Lung (tissue), 17 donors: ENCODE measurements at places on chromosomes 12 and 14. TPM values are rescaled to one million over a fixed set of nuclear protein-coding genes. Genes with fewer than 3 reads are reported as not detected.

DNA sequence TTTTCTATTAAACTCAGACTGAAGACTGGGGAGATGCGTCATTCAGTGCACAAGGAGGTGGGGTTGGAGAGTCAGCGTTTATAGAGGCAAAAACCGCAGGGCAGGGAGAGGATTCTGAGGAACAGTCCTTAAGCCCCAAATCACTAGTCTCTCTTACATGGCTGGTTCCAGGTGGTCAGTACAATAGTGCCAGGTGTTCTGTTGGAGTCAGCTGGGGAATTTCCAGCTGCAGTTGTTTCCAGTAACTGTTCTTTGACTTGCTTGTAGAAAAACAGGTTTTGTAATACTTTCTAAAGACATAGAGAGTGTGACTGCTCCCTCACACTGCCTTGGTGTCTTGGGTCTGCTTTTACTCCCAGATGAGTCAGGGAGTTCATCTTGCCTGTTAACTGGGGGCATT lies 192.2 kb downstream of the TMTC3 start:
- H3K4me1 ChIP-seq = peaks cover 4% of the 10 kb centered on the region
- no peaks in the 10 kb centered on the region for H3K36me3 ChIP-seq
- H3K4me3 ChIP-seq = no peak overlapping the region
- H3K27ac ChIP-seq = no peak overlapping the region

DNA sequence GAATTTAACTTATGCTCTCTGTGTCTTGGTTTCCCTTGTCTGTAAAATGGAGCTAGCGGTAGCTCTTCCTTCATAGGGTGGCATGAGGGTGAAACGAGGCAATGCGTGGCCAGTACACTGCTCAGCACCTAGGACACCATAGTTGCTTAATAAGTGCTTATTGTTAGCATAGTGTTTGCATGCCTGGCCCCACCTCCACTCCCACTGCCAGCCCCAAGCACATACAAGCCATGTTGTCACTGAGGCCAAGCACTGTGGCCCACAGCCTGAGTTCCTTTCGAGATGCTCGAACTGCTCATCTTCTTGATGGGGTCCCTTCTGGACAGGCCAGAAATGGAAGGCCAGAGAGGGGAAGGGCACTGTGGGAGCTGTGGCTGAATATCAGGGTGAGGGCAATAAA lies 839 bp downstream of the FICD start:
- no peaks in the 10 kb centered on the region for H3K36me3 ChIP-seq
- H3K4me1 ChIP-seq = peaks cover 3% of the 10 kb centered on the region
- H3K4me3 ChIP-seq = peak overlapping the region; percentile 89
- H3K27me3 ChIP-seq = no peaks in the 10 kb centered on the region
- no peak overlapping the region for H3K27ac ChIP-seq
- DNase-seq = no peak

GRCh38 chr14:104359301-104359968 lies 220.1 kb upstream of the C14orf180 start:
- H3K27me3 ChIP-seq = no peaks in the 10 kb centered on the region
- H3K4me1 ChIP-seq = peaks cover 6% of the 10 kb centered on the region
- DNase-seq = no peak
- no peaks in the 10 kb centered on the region for H3K36me3 ChIP-seq
- no peak overlapping the region for H3K27ac ChIP-seq

Gene KRT72
- 0.14 TPM for polyA plus RNA-seq

DNA sequence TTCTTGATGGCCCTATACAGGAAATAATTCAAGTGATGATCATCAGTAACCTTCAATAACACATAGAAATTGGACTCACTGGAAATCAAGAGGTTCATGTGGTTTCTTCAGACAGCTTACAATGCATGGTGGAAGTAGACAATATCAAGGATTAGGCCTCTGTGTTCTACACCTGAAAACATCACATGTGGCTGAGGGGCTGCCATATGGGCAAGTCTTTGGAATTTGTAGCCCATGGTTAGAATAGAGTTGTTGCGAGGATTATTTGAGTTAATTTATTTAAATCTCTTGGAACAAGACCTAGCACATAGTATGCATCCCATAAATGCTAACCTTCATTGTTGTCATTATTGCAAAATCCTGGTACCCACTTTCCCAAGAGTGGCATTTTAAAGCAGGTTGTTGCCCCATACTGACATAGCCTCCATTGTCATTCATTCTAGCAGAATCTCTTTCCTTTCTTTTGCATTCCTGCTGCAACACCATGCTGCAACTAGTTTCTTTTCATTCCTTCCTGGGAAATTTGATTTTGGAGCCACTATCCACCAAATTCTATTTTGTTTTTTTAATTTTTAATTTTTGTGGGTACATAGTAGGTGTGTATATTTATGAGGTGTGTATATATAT lies 352.7 kb upstream of the NAV3 start:
- no peak overlapping the region for H3K4me3 ChIP-seq
- no peak overlapping the region for H3K27ac ChIP-seq
- no peaks in the 10 kb centered on the region for H3K27me3 ChIP-seq
- DNase-seq = no peak

Gene RSRC2
- 43.3 TPM for polyA plus RNA-seq

DNA sequence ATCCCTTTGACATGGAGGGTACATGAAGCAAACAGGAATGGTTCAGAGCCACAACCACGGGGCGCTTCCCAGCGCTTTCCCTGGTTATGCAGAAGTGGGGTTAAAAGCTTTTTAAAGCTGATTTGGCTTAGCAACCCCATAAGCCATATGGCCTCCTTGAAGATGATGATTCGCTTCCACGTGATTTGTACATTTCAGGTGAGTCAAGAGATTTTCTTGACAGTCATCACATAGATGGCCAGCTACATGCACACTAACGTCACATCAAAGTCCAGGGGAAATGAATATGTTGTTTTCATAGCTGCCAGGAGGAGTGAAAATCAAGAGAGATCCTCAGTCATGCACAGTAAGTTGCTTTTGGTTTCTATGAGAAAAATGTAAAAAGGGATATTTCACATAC lies 309.7 kb downstream of the TMEM132D start:
- DNase-seq = no peak
- no peaks in the 10 kb centered on the region for H3K36me3 ChIP-seq
- no peak overlapping the region for H3K27ac ChIP-seq

GRCh38 chr14:59870277-59871165 lies at the start of gene RTN1:
TSS of gene RTN1 (minus strand) at chr14:59870776. CDS start at chr14:59870630, 146 bp downstream.
- DNase-seq = peak; percentile 81
- H3K27me3 ChIP-seq = peaks cover 2% of the 10 kb centered on the region
- peaks cover 8% of the 10 kb centered on the region for H3K4me1 ChIP-seq

DNA sequence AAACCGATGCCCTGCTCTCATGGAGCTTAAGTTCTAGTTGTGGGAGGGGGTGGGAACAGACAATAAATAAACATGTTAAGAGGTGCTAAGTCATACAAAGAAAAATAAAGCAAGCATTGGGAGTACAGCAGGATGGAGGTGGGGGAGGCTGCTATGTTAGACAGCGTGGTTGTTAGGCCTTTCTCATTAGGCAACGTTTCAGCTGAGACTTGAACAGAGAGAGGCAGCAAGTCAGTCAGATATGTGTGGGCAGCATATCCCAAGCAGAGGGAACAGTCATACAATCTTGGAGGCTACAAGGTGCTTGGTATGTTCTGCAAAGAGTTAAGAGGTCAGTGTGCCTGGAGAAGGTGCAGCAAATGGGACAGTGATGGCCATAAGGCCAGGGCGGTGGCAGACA lies 97.7 kb upstream of the CCDC196 start:
- no peaks in the 10 kb centered on the region for H3K36me3 ChIP-seq
- DNase-seq = no peak

- H3K27ac ChIP-seq = no peak overlapping the region
- no peaks in the 10 kb centered on the region for H3K4me1 ChIP-seq
- H3K27me3 ChIP-seq = no peaks in the 10 kb centered on the region
- no peak for DNase-seq
- no peaks in the 10 kb centered on the region for H3K36me3 ChIP-seq
Observed at GRCh38 chr12:47328831-47329545, 249.2 kb upstream of the AMIGO2 start.

DNA sequence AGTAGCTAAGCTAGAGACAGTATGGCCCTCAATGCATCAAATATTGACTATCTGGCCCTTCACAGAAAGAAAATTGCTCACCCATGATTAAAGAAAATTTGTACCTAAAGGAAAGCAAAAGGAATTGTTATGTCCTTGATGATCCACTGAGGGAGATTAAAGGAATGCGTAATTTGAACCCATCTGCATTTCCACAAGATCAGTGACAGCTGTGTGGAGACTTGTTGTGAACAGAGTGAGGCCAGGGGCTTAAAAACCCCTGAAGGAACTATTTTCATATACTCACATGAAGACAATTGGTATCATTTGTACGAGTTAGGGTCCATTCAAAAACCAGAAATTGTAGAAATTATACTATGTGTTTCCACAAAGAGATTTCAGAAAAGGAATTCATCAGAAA lies 1908.1 kb upstream of the SEL1L start:
- no peak for DNase-seq
- no peaks in the 10 kb centered on the region for H3K4me1 ChIP-seq
- H3K36me3 ChIP-seq = no peaks in the 10 kb centered on the region
- H3K27ac ChIP-seq = no peak overlapping the region

DNA sequence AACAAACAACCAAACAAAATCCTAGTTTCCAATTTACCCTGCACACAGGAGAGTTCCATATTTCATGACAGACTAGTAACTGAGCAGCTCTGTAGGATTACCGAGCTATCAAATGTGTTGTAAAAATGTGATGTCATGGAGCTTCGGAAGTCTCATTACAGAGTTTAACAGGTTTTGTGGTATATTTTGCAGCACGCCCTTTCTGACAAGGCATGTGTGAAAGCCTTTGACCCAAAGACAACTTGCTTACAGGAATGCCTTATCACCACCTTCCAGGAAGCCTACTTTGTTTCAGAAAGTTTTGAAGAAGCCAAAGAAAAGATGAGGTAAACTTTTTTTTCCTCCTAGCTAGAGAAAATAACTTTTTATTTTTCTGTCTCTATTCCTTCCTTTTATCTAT lies 92.4 kb downstream of the TPH2 start:
- DNase-seq = no peak
- no peak overlapping the region for H3K27ac ChIP-seq
- no peaks in the 10 kb centered on the region for H3K36me3 ChIP-seq
- H3K4me1 ChIP-seq = no peaks in the 10 kb centered on the region
- H3K27me3 ChIP-seq = no peaks in the 10 kb centered on the region

DNA sequence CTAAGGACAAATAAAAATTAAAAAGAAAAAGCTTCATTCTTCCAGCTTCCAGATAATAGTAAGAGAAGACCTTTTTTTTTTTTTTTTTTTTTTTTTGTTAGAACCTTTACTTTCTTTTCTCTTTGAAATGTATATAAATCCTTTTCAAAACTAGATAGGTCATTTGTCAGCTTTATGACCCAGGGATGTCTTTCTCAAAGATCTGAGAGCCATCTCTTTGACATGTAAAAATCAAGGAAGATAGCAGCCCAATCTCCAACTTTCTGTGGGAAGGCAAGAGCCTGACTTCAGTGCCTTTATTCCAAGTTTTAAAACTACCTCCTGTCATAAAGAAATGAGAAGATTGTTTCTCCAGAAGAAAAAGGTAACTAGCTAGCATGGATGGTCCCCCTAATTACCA lies 203.3 kb upstream of the LRFN5 start:
- DNase-seq = no peak
- no peaks in the 10 kb centered on the region for H3K27me3 ChIP-seq

GRCh38 chr12:123076604-123077297 lies 74.1 kb downstream of the PITPNM2 start:
- peaks cover 27% of the 10 kb centered on the region for H3K4me1 ChIP-seq
- H3K27me3 ChIP-seq = no peaks in the 10 kb centered on the region
- H3K4me3 ChIP-seq = no peak overlapping the region
- H3K36me3 ChIP-seq = no peaks in the 10 kb centered on the region
- DNase-seq = no peak

DNA sequence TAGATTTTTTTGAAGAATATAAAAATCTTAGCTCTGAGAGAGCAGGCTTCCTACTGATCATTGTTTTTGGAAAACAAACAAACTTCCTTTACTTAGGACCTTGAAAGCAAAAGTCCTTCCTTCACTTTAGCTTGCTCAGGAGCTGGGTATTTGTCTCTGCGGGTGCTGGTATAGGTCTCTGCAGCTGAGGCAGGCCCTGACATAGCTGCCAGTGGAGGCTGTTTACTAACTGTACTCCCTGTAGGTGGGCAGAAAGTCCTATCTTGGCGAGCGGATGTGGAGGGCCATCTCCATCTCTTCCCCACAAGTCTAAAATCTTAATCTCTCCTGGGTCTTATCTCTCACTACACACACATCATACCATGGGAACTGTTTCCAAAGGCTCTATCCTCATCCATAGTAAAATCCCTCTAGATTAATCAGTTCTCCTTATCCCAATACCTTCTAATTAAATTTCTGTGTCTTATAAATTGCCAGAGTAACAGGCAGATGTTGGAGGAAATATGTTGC lies 4.1 kb upstream of the MIA2 start:
- no peak overlapping the region for H3K27ac ChIP-seq
- H3K27me3 ChIP-seq = no peaks in the 10 kb centered on the region
- H3K4me3 ChIP-seq = no peak overlapping the region
- no peaks in the 10 kb centered on the region for H3K4me1 ChIP-seq
- DNase-seq = no peak
- H3K36me3 ChIP-seq = no peaks in the 10 kb centered on the region

GRCh38 chr12:93273834-93274564 lies 103.7 kb upstream of the NUDT4 start:
- no peaks in the 10 kb centered on the region for H3K36me3 ChIP-seq
- H3K4me1 ChIP-seq = no peaks in the 10 kb centered on the region

GRCh38 chr12:77521508-77522115 lies 309.1 kb upstream of the NAV3 start:
- H3K4me3 ChIP-seq = no peak overlapping the region
- H3K4me1 ChIP-seq = no peaks in the 10 kb centered on the region
- no peak for DNase-seq
- H3K27me3 ChIP-seq = no peaks in the 10 kb centered on the region
- H3K27ac ChIP-seq = no peak overlapping the region

- H3K4me3 ChIP-seq = peak overlapping the region; percentile 13
- H3K27ac ChIP-seq = no peak overlapping the region
- no peaks in the 10 kb centered on the region for H3K36me3 ChIP-seq
- no peaks in the 10 kb centered on the region for H3K4me1 ChIP-seq
- DNase-seq = no peak
Observed at GRCh38 chr12:87165733-87166375, 863.3 kb downstream of the C12orf50 start.

DNA sequence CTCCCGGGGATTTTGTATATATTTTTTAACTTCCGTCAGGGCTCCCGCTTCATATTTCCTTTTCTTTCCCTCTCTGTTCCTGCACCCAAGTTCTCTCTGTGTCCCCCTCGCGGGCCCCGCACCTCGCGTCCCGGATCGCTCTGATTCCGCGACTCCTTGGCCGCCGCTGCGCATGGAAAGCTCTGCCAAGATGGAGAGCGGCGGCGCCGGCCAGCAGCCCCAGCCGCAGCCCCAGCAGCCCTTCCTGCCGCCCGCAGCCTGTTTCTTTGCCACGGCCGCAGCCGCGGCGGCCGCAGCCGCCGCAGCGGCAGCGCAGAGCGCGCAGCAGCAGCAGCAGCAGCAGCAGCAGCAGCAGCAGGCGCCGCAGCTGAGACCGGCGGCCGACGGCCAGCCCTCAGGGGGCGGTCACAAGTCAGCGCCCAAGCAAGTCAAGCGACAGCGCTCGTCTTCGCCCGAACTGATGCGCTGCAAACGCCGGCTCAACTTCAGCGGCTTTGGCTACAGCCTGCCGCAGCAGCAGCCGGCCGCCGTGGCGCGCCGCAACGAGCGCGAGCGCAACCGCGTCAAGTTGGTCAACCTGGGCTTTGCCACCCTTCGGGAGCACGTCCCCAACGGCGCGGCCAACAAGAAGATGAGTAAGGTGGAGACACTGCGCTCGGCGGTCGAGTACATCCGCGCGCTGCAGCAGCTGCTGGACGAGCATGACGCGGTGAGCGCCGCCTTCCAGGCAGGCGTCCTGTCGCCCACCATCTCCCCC lies 777 bp downstream of the ASCL1 start:
- peak overlapping the region; percentile 4 for H3K4me3 ChIP-seq
- DNase-seq = peak; percentile 64
- H3K27me3 ChIP-seq = peaks cover 22% of the 10 kb centered on the region
- no peak overlapping the region for H3K27ac ChIP-seq
- no peaks in the 10 kb centered on the region for H3K36me3 ChIP-seq
